Kasumi-1 (cell line): ENCODE measurements at places on chromosomes 1 and 21.
A peak's percentile ranks its signal among the peaks of the same experiment; 100 is the strongest.

- DNase-seq: no peak
Measured at GRCh38 chr21:41966872-41967621, 13.2 kb upstream of the C2CD2 start.

- DNase-seq: no peak
Measured at GRCh38 chr1:152953761-152954160, 6.8 kb downstream of the SPRR5 start.

- DNase-seq: peak; percentile 39
Measured at GRCh38 chr1:6200188-6200809, 904 bp upstream of the RPL22 start.

DNA sequence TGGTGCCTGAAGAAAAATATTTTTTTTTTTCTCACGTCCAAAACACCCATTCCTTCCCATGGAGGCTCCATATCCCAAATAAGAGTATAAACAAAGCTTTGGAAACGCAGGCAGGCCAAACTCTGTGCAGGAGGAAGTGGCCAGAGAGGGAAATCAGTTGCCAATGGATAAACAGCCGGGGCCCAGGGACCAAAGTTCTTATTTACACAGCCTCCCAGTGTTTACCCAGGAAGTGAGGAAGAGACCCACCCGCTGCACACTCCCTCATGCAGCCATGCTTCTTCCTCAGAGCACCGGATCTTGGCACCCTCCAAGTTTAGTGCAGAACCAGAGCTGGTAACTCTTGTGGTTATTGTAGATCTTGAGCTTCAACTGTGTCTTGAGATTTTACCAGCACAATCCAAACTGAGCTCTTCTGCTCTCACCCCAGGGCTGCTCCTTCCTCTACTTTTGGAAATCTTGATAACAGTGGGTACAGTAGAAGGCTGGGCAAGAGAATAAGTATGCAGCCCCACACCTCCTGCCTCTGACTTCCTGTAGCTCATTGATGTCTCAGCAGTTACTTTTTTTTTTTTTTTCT, 14.2 kb downstream of the MARCKSL1 start:
- no peak for DNase-seq

GRCh38 chr1:79663916-79664315, 657.4 kb upstream of the ADGRL4 start:
- no peak for DNase-seq

GRCh38 chr1:229203030-229203751, 67.7 kb upstream of the RAB4A start:
- DNase-seq: no peak

GRCh38 chr1:116569381-116569670, 1.5 kb downstream of the CD58 start:
- no peak for DNase-seq

DNA sequence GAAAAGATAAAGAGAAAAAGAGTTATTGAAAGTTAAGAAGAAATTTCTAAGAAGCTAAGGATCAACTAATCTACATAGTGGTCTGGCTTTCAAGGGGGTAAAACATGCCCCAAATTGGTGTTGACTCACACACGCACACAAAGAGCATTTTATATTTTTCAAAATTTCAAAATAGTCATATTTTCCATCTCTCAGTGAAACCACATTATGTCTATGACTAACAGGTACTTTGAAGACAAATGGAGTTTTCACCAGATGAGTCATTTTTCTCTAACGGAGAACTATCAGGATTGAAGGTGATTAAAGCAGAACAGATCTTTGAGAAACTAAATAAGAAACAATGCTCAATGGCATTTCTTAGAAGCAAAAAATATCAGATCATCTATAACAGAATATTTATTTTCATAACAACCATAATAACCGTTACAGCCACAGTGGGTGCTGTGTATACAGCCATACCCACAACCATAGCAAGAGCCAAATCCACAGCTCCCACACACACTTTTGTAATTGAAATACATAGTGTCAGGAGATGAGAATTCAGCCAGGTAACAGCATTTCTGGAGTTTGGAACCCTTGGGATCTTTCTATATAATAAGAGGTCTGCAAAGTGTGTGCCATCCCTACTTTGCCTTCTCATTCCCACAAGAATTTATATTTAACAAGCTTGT, at the start of gene KRTAP21-3:
KRTAP21-3 (minus strand) TSS at position 539 of the 671 bp plus-strand sequence; CDS start at position 521, 18 bp downstream.
- DNase-seq: no peak

GRCh38 chr1:206814716-206815341, 42.5 kb upstream of the IL10 start:
- DNase-seq: no peak

- no peak for DNase-seq
Measured at GRCh38 chr1:231161667-231162296, at the start of gene TRIM67. TSS of gene TRIM67 (plus strand) at chr1:231162058. CDS start at chr1:231162970, 912 bp downstream.

DNA sequence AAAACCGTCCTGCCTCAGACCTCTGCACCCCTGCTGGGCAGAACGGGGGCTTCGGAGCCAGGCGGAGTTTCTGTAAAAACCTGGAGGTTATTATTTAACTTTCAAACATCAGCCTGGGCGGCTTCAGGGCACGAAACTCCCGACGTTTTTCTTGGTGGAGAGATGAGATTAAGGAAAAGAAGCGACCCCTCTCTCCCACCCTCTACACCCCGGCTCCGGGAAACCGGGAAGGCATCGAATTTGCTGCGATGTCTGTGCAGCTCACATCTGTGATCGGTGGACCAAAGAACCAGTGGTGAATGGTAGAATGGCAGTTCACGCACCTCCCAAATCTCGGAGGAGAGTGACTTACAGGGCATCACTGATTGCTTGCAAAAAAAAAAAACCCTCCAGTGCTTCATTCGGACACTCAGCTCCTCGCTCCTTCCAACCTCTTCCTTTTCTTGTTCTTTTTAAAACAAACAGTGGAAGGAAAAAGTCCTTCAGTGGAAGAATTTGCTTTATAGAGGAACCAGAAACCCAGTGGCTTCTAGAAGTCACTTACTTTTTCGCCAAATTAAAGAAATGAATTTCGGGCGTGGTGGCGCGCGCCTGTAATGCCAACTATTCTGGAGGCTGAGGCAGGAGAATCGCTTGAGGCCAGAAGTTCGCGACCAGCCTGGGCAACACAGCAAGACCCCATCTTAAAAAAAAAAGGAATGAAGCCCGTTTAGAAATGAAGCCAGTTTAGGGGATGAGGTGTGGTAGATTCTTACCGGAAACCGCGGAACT, 884 bp downstream of the PHACTR4 start:
- peak; percentile 50 for DNase-seq

DNA sequence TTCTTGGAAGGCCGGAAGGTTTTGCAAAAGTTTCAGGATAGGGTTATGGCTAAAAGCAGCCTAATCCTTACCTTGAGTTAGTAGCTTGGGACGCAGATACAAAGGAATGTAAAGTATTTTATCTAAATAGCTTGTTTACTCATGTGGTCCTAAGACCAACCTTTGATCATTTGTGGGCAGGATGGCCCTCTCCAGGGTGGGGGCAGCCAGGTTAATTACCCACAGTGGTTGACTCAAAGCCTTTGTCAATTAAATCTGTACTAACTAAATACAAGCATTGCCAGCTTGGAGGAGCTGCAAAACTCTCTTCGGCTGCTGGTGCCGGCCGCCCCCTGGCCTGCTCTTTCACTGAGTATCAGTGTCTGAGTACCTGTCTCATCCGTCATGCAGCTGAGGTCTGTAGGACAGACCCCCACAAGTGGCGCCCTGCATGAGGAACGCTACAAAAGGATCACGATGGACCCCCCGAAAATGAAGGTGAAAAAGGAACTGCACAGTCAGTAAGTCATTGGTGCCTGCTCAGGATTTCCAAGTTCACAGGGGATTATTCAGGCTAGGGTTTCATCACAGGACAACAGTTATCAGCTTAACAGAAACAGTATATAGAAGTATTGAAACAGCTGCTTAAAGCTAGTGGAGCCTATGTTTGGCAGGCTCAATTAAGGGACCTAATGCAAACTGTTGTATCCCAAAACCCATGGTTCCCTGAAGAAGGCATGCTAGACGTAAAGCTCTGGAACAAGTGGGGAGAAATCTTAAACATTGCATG, 212.5 kb upstream of the MAP1LC3C start:
- no peak for DNase-seq

GRCh38 chr1:18447509-18448220, 33.1 kb upstream of the KLHDC7A start:
- DNase-seq: no peak

GRCh38 chr1:246907472-246907871, 24.3 kb downstream of the AHCTF1 start:
- peak; percentile 74 for DNase-seq

DNA sequence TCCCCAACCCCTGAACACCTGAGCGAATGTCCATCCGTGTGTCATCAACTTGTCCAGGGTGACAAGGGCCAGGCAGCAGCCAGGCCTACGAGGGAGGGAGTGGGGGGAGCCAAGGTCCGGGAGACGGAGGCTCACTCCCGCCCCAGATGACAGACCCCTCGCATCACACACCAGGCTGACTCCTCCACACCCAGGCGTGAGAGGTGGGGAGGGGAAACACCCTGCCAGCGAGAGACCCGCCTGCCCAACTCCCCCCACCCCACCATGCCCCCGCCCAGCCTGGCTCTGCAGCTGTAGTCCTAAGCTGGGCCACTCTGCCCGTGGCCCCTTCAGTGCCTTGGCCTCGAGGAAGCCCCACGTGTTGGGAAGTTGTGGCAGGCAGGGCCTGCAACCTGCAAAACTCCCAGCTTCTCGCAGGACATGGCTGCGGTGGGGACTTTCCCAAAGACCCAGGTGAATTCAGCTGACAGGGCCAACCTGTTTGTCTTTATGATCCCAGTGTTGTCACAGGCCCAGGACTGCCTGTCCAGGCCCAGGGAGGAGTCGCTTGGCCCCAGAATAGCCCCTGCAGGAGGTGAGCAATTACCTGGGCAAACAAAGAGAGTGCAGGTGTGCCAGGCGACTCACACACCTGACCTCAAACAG, 62.9 kb downstream of the RIPK4 start:
- DNase-seq: no peak

GRCh38 chr1:53046930-53047329, 15.1 kb upstream of the PODN start:
- DNase-seq: no peak

GRCh38 chr1:61273167-61273705, 190.9 kb downstream of the NFIA start:
- no peak for DNase-seq

GRCh38 chr1:222665964-222666363, 46.3 kb downstream of the AIDA start:
- no peak for DNase-seq

DNA sequence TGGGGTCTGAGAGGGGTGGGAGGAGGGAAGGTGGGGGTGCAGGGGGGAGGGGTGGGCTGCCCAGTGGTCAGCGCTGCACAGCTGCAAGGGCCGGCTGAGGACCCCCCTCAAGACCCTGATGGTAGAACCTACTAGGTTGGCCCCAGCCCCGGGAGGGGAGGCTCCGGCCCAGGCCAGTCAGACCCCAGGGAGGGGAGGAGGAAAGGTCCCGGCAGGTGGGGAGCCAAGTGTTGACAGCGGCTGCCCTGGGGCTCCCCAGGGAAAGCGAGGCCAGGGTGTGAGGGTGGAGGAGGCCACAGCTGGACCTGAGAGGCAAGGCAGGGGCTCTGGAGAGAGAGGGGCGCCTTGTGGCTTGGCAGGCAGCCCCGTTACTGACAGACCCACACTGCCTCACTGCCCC, 31.1 kb downstream of the MEGF6 start:
- DNase-seq: no peak

- no peak for DNase-seq
Measured at GRCh38 chr1:77874804-77875445, 13.5 kb upstream of the NEXN start.

DNA sequence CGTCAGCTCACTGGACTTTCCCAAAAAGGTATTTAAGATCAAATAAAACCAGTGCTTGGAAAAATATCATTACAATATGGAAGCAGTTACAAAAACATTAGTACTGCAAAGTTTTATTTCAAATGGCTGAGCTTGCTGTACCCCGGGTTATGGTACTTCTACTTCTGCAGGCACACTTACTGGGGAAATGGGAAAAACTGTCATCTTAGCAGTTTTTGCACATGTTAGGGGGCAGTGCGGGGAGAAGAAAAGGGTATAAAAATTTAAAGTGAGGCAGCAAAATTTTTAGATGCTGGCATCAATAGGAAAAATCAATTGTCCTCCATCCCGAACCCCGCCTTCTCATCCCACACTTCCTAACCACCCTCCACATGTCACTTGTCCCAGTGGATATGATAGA, 133.4 kb downstream of the ATG4C start:
- no peak for DNase-seq

DNA sequence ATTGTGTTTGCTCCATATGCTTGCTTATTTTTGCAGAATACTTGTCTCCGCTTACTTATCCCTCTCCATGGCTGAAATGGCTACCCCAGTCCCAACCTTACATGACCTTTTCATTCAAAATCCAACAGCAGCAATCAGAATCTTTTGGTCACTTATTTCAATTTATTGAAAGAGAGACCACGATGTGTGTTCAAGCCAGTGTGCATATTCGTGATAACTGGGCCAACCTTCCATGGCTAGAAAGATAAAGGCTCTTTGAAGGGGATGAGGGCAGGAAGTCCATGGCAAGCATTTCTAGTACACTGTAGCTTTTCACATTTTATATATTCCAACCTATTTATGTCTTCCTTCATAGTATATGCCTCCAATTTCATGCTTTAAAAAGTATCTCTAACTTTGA, 23.1 kb downstream of the HSD11B1 start:
- DNase-seq: no peak

DNA sequence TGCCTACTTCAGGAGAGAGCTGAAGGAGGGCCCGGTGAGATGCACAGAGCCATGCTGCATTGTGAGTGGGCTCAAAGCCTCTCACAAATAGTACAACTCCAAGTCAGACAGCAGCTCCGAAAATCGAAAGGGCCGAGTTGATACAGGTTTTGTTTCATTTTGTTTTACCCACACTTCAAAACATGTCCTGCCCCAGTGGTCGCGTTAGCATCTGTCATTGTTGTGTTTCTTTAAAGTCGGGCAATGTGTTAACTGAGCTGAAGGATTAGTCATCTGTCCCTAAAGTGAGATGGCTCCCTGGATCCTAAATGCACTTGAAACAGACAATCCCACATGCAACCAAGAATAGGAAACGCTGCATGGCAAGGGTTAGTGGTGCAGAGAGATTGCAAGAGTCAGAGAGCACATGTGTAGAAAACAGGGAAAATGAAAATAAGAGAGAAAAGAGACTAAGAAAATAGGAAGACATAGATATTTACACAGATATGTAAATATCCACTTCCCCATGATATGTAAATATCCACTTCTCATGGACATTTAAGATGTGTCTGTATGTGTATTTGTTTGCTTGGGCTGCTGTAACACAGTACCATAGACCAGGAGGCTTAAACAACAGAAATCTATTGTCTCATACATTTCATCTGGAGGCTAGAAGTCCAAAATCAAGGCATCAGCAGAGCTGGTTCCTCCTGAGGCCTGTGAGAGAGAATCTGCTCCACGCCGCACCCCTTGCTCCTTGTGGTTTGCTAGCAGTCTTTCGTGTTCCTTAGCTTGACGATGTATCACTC, 131.4 kb upstream of the RAB4A start:
- DNase-seq: no peak

- no peak for DNase-seq
Measured at GRCh38 chr21:44539046-44539445, 949 bp downstream of the KRTAP10-1 start.

DNA sequence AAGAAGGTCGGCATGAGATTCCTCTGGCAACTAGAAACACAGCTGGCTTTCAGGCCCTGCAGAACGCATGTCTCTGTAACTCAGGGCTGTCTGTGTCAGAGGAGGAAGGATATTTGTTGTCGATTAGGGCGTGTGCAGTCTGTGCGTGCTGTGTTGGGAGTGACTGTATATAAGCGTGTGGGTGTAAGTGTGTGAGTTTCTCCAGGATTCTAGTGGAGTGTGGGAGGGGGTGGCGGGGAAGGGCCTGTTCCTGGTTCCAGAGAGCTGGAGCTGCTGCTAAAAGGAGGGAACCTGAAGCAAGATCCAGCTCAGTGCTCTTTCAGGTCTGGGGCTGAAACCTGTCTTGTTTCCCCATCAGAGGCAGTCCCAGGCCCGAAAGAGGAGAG, 74.3 kb downstream of the SLC16A1 start:
- DNase-seq: no peak
